Nephron progenitor cell (in vitro differentiated cells): ENCODE measurements at places on chromosomes 6 and 20.

DNA sequence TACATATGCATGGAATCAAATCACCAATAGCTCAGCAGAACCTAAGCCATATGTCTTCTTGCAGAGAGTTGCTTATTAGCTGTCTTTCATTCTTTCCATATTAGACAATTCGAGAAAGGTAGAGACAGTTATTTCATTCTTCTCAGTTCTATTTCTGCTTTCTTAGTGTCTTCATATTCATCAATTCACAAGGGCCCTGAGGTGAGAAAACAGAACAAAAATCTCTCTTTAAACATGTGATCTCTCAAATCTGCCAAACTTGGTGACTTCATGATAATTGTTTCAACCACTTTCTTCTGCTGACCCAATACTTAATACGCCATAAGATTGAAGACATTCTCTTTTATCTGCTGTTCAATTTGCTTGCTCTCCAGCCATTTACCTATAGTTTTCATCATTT, 229.7 kb upstream of the MARCKS start:
- no peak overlapping the region for H3K4me3 ChIP-seq
- peaks cover 7% of the 10 kb centered on the region for H3K27me3 ChIP-seq
- no peak for DNase-seq
- peaks cover 36% of the 10 kb centered on the region for H3K4me1 ChIP-seq
- no peaks in the 10 kb centered on the region for H3K36me3 ChIP-seq
- no peak overlapping the region for H3K27ac ChIP-seq

DNA sequence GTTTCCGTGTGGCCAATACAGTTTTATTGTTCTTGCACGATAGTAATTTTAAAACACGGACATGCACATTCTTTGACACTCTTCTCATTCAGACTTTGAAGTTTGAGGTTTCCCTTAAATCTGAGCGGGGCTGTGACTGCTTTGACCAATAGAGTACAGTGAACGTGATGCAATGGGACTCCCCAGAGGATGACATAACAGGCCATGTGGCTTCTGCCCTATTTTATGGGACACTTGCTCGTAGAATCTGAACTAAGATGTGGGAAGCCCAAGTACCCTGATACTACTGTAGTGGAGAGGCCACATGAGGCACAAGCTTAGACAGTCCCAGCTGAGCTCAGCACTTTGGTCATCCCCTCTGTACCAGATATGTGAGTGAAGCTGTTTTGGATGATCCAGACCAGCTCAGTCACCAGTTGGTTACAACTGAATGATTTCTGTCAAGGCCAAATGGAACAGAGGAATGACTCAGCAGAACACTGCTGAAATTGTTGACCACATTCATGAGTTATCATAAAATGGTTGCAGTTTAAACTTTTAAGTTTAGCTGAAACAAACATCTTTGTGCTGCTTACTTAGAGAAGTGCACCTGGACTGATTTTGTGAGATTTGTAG, 279.4 kb downstream of the RFPL4B start:
- H3K4me3 ChIP-seq, result no peak overlapping the region
- DNase-seq, result no peak
- H3K27ac ChIP-seq, result no peak overlapping the region
- no peaks in the 10 kb centered on the region for H3K4me1 ChIP-seq
- H3K27me3 ChIP-seq, result no peaks in the 10 kb centered on the region

- no peak overlapping the region for H3K27ac ChIP-seq
- H3K4me3 ChIP-seq, result no peak overlapping the region
- H3K27me3 ChIP-seq, result peaks cover 20% of the 10 kb centered on the region
These were observed 114.6 kb downstream of the JPH2 start for GRCh38 chr20:44072384-44072783.

- H3K4me1 ChIP-seq, result peaks cover 29% of the 10 kb centered on the region
- no peaks in the 10 kb centered on the region for H3K36me3 ChIP-seq
- H3K4me3 ChIP-seq, result no peak overlapping the region
- peaks cover 23% of the 10 kb centered on the region for H3K27me3 ChIP-seq
- no peak overlapping the region for H3K27ac ChIP-seq
These were observed 67.1 kb downstream of the GNAS-AS1 start for GRCh38 chr20:58783511-58784011.

DNA sequence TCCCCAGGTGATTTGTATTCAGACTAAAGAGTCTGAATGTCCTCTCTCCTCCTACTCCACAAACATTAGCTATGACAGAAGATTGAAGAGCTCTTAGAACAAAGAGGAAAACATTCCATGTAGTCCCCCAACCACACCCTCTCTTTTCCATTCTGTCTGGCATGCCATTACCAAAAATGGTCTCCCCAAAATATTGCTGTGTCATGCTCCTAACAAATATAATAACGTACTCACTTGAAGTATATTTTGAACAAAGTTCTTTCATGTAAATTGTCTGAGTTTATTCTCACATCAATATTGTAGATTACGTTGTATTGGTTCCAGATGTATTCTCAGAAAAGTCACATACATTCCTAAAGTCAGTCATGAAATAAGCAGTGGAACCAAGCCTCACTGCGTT, 467.3 kb upstream of the IRAK1BP1 start:
- DNase-seq, result no peak
- no peak overlapping the region for H3K27ac ChIP-seq
- no peaks in the 10 kb centered on the region for H3K4me1 ChIP-seq

DNA sequence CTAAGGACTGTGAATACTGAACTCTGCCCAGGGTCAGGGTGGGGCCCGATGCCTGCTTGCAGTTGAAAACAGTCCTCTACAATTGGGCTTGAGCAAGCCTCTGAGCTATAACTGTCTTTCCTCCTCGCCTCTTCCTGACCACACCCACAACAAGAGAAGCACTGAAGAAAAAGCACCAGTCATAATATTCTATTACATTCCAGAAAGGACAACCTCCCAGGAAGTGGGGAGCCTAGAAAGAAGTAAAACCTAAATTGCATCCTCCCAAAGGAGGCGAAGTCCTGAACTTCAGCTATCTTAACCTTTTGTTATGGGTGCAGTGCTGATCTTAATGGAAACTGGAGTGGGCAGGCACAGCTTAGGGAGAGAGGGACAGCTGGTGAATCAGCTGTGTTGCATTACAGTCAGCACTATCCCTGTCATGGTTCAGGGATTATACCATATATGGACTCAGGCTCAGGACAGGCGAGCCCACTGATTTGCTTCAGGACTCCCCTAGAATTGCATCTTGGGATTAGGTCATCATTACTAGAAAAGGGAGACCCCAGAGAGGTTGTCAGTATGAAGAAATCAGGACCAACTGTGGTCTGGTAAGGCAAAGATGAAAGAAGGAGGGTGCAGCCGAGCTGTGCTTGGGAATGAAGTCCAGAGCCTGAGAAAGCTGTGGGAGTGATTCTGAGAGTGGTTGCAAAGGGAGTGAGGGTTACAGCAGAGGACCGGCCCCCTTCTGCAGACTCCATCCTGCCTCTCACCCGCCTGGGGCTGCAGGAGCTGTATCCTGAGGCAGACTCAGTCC, 18.3 kb upstream of the TRAM2 start:
- no peaks in the 10 kb centered on the region for H3K27me3 ChIP-seq
- peaks cover 60% of the 10 kb centered on the region for H3K4me1 ChIP-seq
- DNase-seq, result peak; percentile 32
- H3K4me3 ChIP-seq, result peak overlapping the region; percentile 51
- peak overlapping the region; percentile 96 for H3K27ac ChIP-seq

DNA sequence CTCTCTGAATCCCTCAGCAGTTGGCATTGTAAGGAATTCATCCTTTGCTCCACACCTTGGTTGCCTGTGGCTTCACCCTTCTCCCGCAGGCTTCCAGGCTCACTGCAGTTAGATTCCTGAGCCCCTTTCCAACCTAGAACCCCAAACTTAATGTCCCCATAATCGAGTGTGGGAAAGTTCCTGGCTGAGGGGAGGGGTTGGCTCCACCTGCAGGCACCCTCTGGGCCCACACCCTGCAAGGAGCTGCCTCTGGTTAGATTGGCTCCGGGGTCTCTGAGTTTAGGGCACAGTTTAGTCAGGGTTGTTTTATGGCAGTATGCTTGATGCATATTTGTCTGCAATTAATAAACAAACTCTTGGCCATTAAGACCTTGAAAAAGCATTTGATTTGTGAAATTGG, 63.4 kb downstream of the MTHFD1L start:
- peak; percentile 13 for DNase-seq
- peaks cover 10% of the 10 kb centered on the region for H3K4me1 ChIP-seq
- no peaks in the 10 kb centered on the region for H3K27me3 ChIP-seq
- peaks cover 48% of the 10 kb centered on the region for H3K36me3 ChIP-seq
- H3K27ac ChIP-seq, result peak overlapping the region; percentile 32

DNA sequence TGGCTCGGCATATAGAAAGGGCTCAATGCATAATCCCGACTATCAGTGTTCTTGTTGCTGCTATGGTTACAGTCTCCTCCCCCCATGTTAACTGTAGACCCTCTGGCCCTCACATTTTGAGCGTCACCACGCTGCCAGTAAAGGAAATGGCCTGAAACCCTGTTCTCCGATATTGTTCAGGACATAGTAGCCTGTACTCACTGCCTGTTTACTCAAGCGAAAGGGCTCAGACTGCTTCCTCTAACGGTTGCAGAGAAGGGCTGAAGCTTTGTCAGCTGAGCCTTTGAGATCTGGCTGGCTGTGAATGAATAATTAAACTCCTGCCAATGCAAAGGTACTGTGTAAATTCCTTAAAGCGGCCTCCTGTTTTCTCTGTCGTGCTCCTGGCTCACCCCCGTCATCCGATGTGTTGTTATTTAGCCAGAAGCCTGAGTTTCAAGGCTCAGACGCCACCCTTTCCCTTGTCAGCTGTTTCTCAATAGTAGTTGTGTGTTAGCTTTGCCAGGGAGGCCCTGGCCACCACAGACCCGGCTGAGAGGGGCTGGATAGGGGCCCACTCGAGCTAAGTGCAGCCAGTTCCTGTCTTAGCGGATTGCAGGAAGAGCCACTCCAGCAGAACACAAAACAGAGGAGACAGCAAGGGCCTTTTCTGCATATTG, 31.2 kb upstream of the RALGAPA2 start:
- DNase-seq, result no peak
- peak overlapping the region; percentile 41 for H3K4me3 ChIP-seq
- H3K36me3 ChIP-seq, result peaks cover under 1% of the 10 kb centered on the region
- H3K4me1 ChIP-seq, result peaks cover 34% of the 10 kb centered on the region
- H3K27me3 ChIP-seq, result peaks cover 6% of the 10 kb centered on the region

GRCh38 chr20:32598606-32599005, 13.5 kb upstream of the NOL4L start:
- H3K36me3 ChIP-seq, result no peaks in the 10 kb centered on the region
- H3K4me3 ChIP-seq, result no peak overlapping the region
- H3K27ac ChIP-seq, result no peak overlapping the region
- H3K4me1 ChIP-seq, result peaks cover 10% of the 10 kb centered on the region
- H3K27me3 ChIP-seq, result peaks cover 4% of the 10 kb centered on the region
- no peak for DNase-seq

GRCh38 chr6:147322299-147323162, 118.3 kb downstream of the STXBP5 start:
- no peaks in the 10 kb centered on the region for H3K27me3 ChIP-seq
- no peak for DNase-seq
- H3K27ac ChIP-seq, result no peak overlapping the region
- H3K4me1 ChIP-seq, result peaks cover 10% of the 10 kb centered on the region
- no peak overlapping the region for H3K4me3 ChIP-seq

GRCh38 chr6:63807056-63807455, 171.5 kb downstream of the PHF3 start:
- H3K36me3 ChIP-seq, result no peaks in the 10 kb centered on the region
- H3K4me1 ChIP-seq, result peaks cover 19% of the 10 kb centered on the region
- DNase-seq, result no peak
- no peaks in the 10 kb centered on the region for H3K27me3 ChIP-seq
- no peak overlapping the region for H3K4me3 ChIP-seq
- no peak overlapping the region for H3K27ac ChIP-seq

DNA sequence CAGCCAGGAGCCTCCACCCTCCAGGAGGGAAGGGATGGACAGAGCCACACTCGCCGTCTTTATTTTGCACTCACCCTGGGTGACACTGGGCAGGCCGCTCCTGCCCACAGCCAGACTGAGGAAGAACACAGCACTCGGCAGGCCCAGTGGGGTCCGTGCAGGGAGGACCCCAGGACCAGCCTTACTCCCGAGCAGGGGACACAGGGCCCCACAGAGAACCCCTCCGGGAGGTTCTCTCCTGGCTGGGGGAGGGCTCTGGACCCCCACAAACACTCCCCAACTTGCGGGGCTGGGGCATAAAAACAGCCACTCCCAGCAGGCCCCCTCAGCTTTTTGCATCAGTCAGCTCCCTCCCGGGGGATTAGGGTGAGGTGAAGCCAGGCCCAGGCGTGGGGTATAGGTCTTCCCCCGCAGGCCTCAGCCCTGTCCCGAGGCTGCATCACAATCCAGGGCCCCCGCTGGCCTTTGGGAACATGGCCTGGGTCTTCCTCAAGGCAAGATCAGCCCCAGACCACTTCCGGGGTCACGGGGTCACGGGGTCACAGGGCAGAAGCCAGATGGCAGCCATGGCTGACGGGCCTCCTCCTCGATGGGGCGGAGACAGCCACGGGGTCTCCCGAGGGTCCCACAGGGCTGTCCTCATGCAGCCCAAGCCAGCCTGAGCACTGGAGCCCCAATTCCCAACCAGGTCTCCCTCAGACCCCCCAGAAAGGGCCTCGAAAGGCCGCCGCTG, 3.2 kb downstream of the TNFRSF6B start:
- H3K4me1 ChIP-seq, result peaks cover 24% of the 10 kb centered on the region
- H3K4me3 ChIP-seq, result no peak overlapping the region
- peak; percentile 65 for DNase-seq
- H3K27ac ChIP-seq, result no peak overlapping the region
- peaks cover under 1% of the 10 kb centered on the region for H3K36me3 ChIP-seq

GRCh38 chr6:88855541-88856147, 107.8 kb downstream of the RNGTT start:
- H3K4me1 ChIP-seq, result peaks cover 10% of the 10 kb centered on the region
- no peak for DNase-seq
- H3K36me3 ChIP-seq, result peaks cover 3% of the 10 kb centered on the region
- no peaks in the 10 kb centered on the region for H3K27me3 ChIP-seq
- no peak overlapping the region for H3K27ac ChIP-seq

DNA sequence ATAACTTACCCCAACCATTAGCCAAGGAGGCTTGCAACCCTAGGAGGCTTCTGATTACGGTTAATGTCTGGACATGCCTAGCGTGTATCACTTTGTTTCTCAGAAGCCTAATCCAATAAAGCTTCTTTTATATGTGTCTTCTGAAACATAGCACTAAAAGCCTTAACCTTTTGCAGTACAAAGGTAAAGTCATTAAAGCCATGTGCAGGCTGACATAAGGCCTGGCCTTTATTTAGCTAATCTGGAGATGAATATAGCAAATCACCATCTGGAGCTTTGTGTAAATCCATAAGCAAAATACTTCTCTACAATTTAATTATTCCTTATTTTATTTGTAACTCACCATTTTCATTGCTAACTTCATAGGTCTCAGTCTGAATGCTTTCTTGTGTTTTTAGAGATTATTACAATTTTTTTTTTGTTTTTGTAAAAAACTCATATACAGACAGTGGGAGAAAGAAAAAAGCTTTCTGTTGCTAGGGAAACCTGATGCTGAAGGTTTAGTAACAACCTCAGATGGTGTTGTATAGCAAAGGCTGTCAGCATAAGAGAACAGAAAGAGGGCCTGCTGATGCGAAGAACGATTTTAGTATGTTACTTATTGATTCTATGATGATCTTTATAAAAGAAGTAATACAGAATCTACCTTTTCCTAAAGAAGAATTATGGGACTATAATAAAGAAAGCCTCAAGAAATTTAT, at the start of gene EYS:
EYS (minus strand) TSS at position 101 of the 701 bp plus-strand sequence. CDS start 211,816 bp downstream, outside the sequence.
- no peaks in the 10 kb centered on the region for H3K27me3 ChIP-seq
- H3K27ac ChIP-seq, result no peak within 1 kb of the TSS
- no peaks in the 10 kb centered on the region for H3K36me3 ChIP-seq

- peak overlapping the region; percentile 76 for H3K4me3 ChIP-seq
- no peak overlapping the region for H3K27ac ChIP-seq
- no peaks in the 10 kb centered on the region for H3K36me3 ChIP-seq
These were observed 55.0 kb upstream of the HLA-A start for GRCh38 chr6:29887330-29887818.
